ENCODE measurements at places on chromosomes 6 and 20.

- DNase-seq, result no peak
Observed at GRCh38 chr6:136666041-136666440, 115.8 kb upstream of the MAP7 start.

DNA sequence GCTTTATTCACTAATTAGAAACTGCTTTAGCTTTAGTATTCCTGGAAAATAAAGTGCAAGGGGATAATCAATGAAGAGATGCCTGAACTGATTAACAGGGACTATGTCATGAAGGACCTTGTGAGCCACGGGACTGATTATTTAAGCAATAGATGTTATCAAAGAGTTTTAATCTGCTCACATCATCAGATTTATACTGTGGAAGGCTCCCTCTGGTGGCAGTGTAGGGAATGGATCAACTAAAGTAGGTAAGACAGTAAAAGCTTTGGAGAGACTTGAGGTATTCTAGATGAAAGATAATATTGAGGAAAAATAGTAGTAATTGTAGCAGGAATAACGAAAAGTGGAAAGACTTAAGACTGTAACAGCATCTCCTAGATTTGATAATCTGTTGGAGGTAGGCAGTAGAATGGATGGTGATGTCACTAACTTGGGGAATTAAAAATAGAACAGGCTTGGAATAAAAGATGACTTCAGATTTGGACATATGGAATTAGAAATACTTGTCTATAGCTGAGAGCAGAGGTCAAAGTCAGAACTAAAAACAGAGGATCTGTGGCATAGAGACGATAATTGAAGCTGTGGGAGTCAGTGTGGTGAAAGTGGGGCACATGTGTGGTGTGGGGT is 80.3 kb upstream of the HTR1E start:
- DNase-seq, result no peak

- no peak for DNase-seq
Observed at GRCh38 chr6:167565388-167565787, 240.5 kb downstream of the TTLL2 start.

- DNase-seq, result no peak
Observed at GRCh38 chr6:68094070-68094469, 541.0 kb upstream of the ADGRB3 start.

- peak; percentile 77 for DNase-seq
Observed at GRCh38 chr20:50121858-50122271, 8.9 kb upstream of the UBE2V1 start.

DNA sequence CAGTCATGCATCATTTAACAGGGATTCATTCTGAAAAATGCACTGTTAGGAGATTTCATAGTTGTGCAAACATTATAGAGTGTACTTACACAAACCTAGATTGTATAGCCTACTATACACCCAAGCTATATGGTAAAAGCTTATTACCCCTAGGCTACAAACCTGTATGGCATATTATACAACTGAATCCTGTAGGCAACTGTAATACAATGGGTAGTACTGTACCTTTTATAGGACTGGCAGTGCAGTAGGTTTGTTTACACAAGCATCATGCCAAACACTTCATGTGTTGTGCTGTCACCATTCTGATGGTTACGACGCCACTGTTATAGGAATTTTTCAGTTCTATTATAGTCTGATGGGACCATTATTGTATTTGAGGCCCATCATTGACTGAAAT is 39.3 kb upstream of the KHDC1 start:
- no peak for DNase-seq

GRCh38 chr6:102458990-102459389 is 1065.5 kb downstream of the GRIK2 start:
- DNase-seq, result no peak

DNA sequence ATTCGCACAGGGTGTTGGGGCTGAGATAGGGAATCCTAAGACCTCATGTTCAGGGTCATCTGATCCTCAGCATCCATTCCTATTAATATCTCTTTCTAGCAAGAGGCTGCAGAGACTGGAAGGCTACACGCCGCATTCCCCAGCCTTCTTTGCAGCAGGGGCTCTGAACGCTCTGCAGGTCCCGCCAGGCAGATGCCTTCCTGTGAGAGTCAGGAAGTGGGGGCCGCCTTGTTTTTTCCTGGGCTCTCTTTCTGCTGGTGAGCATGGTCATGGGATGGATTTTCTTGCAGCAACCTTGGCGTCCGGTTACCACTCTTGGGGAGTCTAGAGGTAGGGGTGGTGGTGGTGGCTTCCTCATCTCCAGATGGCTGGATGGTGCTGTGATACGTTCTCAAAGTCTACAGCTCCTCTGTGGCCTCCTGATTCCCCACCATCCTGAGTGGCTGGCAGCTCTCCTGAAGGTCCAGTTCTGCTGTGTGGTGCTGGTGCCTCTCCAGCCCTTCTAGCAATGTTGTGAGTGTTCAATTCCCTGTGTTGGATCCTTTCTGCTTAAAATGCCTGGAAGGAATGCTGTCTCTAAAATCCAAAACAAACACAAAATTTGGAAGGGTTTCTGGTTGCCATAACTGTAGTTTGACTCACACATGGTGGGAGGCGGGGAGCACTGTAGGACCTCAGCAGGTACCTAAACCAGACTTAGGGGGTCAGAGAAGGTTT is 111.9 kb downstream of the CEBPB start:
- DNase-seq, result no peak

DNA sequence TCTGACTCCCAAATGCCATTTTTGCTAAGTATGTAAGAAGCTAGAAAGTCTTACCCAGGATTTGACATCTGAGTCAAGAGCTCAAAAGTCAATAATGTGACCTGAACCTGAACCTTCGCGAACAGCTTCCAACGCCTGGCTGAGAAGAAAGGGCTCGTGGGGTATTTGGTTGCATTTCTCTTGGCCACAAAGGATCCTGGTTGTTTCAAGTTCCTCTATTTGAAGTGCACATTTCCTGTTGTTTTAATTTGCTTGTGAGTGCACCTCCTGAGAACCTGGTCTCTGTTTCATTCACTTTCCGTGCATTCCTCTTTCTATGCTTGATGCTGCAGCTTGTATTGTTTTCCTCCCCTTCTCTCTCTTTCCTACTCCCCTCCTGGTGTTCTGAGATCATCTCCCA is 212.5 kb downstream of the FOXA2 start:
- no peak for DNase-seq

All from BJ (cell line).